ENCODE measurements at places on chromosomes 13 and 19.

GRCh38 chr19:3849092-3849491 is 19.7 kb downstream of the ZFR2 start:
- peak; percentile 61 for DNase-seq

GRCh38 chr13:30398601-30399072 is 23.7 kb upstream of the UBE2L5 start:
- no peak for DNase-seq

DNA sequence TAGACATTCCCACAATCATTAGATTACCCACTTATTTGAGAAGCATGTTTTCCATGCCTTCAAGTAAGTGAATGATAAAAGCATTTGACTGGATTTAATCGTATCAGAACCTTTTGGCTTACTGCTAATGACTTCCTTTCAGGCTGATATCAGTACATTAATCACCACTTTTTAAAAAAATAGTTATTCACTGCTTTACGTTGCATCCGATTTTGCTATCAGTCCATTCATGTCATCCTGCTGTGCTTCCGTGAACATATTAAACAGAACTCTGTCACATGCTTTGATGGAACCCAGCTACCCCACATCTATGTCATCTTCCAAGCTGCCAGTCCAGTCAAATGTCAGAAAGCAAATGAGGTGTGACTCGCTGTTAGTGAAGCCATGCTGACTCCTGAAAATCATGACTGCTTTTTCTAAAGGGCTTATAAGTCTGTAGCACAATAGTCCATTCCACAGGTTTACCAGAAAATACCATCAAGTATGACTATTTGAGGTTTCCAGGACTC is 440.9 kb downstream of the IRS2 start:
- DNase-seq = no peak

DNA sequence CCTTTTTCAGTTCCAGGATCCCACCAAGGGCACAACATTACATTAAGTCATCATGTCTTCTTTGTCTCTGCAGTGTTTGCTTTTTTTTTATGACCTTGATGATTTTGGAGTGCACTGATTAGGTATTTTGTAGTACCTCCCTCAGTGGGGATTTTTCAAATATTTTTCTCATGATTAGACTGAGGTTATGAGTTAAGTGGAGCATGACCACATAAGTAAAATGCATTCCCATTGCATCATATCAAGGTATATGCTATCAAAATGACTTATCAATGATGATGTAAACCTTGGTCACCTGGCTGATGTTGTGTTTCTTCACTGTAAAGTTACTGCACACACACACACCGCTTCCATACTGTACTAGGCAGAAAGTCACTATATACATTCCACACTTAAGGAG is 96.7 kb upstream of the TRPC4 start:
- DNase-seq = no peak

- no peak for DNase-seq
Observed at GRCh38 chr13:94204946-94205345, 274.5 kb downstream of the DCT start.

All from activated naive CD4-positive, alpha-beta T cell treated with anti-CD3 and anti-CD28 coated beads for 36 hours (primary cell).